ENCODE measurements at places on chromosomes 13 and 19.

- DNase-seq = peak; percentile 65
Measured at GRCh38 chr13:24228852-24229458, 68.4 kb downstream of the SPATA13 start.

DNA sequence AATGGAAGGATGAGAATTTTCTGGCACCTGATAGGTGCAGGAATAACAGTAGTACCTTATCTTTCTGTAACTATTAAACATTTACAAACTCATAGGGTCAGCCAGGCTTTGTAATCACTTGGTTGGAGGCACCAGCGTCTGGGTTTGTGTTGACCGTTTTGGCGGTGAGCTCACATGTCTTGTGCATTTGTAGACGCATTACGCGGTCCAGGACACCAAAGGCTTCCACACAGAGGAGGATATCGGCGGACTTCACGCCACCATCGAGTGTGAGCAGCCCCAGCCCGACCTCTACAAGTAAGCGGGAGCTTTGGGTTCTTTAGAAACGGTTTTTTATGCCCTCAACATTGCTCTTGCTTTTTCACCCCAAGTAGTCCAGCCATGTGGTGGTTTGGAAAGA lies 129.3 kb downstream of the ATP11A start:
- no peak for DNase-seq

DNA sequence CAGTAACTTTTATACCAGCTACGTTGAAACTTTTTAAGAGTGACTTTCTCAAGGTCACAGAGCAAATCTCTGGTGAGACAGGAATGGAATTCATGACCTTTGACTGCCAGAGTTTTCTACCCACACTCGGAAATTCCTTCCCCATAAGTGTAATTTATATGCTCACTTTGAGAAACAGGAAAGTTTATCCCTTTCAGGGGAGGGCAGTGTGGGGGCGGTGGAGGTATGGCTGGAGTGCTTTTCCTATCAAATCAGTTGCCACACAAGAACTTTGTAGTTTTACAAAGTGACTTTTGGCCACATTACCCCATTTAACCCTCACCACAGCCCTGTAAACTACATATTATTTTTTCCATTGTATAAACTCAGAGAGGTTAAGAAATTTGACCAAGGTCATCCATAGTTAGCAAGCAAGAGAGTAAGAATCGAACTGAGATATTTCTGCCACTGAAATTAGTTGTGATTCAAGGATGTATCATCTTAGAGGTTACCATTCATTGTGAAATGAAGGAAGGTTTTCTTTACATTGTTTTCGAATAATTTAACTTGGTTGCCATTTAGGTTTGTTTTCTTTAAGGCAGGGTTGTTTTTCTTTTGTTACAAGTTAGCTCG lies 5.9 kb downstream of the KLF12 start:
- DNase-seq = no peak

GRCh38 chr13:109892101-109892500 lies 105.7 kb upstream of the IRS2 start:
- DNase-seq = no peak

DNA sequence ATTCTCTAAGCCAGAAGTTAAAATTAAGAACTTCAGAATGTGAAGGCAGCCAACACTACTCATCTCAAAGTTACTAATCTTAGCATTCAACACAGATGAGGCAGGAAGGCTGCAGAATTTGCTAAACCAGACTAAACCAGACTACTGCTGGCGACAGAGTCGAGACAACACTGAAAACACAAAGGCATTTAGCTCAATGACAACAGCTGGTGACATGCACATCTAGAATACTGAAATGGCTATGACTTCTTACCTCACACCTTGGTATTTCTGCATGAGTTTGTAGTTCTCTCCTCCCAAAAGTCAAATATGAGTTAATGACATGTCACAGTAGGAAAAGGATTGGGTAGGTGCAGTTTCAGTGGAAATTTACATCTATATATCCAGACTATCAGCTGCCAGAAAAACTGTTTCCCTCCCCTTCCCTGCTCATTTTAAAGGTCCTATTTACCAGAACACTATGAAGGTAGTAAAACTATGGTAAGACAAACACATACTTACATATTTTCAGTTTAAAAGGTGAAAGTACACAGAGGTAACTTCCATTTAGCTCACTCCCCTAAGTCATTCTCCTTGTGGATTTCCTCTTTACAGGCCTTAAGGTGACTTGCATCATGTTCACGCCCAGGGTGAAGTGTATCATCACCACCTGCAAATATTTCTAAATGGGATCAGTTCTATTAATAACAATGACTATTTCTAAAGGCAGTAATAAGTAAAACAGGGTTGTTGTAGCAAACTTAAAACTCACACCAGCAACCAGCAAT lies 21.4 kb downstream of the FOXO1 start:
- DNase-seq = no peak

GRCh38 chr19:3970313-3970807 lies 539 bp downstream of the DAPK3 start:
- no peak for DNase-seq

DNA sequence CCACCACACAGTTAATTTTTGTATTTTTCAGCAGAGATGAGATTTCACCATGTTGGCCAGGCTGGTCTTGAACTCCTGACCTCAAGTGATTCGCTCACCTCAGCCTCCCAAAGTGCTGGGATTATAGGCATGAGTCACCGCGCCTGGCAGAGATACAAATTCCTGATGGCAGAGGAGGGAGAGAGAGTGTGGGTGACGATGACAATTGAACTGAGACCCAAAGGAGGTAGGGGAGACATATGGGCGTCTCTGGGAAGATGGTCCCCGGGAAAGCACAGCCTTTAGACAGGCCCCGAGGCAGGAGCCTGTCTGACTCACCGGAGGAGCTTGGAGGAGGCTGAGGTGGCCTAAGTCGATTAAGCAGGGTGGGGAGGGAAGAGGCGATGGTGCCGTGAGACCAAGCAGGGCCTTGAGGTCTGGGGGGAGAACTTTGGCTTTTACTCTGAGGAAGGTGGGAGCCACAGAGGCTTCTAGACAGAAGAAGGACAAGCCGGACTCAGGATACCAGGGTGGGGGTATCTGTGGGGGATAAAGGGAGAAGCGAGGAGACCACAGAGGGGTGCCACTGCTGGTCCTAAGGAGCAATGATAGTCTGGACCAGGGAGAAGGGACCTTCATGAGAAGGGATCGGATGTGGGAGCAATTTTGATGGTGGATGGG lies 38.2 kb downstream of the ARRDC2 start:
- DNase-seq = no peak

GRCh38 chr13:102877303-102877702 lies 31.5 kb downstream of the ERCC5 start:
- no peak for DNase-seq

DNA sequence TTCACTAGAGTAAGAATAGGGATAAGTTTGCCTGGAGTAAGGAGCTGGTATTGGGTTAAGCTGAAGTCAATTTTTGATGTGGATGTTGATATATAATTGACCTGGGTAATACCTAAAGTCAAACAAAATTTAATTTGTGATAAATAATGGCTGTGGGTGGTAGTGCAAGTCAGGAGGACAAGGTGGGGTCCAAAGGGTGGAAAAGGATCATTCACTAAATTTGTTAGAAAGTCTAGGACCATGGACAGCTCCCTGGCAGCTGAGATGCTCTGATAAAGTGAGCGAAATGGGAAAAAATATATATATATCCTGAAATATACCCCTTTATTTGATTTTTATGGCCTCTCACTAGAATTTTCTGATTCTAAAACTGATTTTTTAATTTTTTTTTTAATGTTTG lies 463.5 kb downstream of the GPC6 start:
- DNase-seq = peak; percentile 19

GRCh38 chr19:58182577-58182988 lies 278 bp upstream of the ZNF274 start:
- DNase-seq = no peak

DNA sequence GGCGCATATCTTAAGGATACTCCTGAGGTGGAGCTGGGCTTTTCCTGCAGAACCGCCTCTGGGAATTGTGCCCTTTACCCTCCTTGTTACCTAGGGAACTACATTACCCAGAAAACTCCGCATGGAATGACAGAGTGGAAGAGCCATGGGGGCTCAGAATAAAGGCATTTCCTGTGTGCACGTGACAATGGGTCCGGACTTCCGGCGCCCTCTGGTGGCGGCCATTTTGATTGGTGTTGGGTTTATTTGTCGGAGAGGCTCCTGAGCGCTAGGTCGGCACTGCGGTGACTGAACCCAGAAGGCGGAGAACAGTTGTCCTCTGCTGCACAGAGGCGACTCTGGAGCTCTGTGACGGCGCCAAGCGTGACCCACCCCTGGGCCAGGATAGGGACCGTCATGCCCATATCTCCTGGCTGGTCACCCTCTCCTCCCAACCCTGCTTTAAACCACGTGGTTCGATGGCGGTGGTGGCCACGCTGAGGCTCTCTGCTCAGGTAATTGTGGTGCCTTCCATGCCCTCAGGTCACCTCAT lies at the start of gene ZNF587B:
ZNF587B (plus strand) TSS at position 229 of the 532 bp plus-strand sequence; CDS start at position 459, 230 bp downstream.
- peak; percentile 44 for DNase-seq

- no peak for DNase-seq
Measured at GRCh38 chr19:5334824-5335500, 5.7 kb downstream of the PTPRS start.

DNA sequence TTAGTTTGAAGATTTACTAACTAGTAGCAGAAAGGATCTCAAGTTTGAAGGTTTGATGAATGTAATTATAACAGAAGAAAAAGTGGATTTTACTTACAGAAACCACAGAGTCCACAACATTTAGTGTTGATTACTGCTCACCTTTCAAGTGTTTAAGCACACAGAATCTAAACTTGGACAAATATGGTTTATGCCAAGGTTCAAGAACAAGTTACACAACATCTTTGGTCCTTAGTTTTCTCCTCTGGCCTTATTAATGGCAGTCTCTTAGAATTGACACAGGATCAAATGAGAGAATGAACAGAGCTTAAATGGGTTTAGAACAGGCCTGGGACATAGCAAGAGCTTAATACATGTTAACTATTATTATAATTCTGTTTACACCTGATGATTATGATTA lies 133.0 kb downstream of the RBM26 start:
- DNase-seq = no peak

DNA sequence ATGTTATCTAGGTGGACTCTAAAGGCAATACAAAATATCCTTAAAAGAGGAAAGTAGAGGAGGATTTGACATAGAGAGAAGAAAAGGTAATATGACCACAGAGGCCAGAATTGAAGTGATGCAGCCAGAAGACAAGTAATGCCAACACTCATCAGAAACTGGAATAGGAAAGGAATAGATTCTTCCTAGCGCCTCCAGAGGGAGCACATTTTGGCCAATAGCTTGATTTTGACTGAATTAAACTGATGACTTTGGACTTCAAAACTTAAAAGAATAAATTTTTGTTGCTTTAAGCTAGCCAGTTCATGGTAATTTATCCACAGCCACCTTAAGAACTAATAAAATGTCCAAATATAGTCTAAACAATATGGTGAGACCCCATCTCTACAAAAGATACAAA lies 1921.9 kb downstream of the OLFM4 start:
- no peak for DNase-seq

DNA sequence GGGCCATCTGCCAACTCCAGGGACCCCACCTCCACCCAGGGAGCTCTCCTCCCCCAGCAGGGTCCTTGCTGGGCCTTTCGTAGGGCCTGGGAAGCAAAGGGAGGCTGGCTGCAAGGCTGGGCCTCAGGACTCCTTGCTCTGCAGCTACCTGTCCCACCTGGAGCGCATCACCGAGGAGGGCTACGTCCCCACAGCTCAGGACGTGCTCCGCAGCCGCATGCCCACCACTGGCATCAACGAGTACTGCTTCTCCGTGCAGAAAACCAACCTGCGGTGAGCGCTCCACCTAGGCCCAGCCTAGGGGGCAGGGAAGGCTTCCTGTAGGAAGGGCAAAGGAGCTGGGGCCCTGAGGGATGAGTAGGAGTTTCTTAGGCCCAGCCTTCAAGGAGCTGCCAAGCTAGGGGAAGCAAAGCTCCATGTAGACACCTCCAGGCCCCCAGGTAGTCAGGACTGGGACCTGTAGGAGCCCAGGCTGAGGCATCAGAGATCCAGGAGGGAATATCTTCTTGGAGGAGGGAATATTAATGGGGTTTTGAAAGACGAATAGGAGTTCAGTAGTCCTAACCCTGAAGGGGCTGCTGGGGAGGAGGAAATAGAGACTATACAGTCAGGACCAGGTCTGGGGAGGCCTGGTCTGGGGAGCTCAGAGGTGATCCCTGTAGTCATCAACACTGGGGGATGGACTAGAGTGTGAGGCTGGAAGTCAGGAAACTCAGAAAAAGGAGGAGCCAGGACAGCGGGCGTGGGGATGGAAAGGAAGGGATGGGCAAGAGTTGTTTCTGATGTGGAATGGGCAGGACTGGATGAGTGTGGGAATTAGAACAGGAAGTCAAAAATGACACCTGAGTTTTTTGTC lies 16.0 kb downstream of the GNA15 start:
- no peak for DNase-seq

GRCh38 chr19:11247391-11247790 lies 8.0 kb downstream of the ANGPTL8 start:
- no peak for DNase-seq

GRCh38 chr13:32135655-32136054 lies 104.1 kb downstream of the FRY start:
- no peak for DNase-seq

DNA sequence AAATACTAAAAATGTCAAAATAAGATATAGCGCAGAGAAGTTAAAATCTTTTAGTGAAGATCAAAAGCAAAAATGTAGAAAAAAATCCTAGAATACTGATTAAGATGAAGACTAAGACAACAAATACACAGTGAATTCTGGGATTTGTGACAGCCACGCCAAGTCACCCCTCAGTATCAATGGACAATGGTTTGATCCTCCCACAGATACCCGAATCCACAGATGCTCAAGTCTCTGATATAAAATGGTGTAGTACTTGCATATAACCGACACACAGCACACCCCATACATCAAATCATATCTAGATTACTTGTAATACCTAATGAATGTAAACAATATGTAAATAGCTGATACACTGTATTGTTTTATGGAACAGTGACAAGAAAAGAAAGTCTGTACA lies 5.9 kb downstream of the MIPEP start:
- no peak for DNase-seq

DNA sequence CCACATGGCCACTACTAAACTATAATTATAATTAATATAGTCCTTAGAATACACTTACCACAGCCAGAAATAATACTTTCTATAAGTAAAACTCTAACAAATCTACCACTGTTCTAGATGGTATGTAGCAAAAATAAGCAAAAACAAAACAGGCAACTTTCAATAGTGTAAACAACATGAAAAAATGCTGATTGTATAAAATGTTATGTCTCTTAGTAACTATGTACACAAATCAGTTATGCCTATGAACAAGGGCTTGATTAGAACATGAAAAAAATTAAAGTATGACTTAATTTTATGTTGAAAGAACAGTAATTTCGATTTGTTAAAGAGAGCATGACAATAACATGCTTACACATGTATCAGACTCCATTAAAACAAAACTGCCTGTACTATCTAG lies 60.7 kb downstream of the LATS2 start:
- DNase-seq = no peak

- DNase-seq = no peak
Measured at GRCh38 chr19:5321851-5322681, 18.5 kb downstream of the PTPRS start.

DNA sequence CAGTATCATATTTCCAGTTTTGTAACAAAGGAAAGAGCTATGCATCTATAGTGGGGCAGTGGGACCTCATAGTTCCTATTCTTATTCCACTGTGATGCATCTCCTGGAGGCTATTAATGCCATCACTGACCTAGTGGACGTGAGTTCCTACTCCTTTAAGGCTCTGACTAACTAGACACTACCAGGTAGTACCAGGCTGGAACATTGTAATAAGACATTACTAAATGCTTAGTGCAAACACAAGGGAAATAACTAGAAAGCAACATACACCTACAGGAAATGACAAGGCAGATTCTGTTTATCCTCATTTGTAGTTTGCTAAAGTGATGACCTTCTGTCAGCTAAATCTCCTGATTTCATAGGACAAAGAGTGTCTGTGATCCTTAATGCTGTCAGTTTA lies 192.5 kb downstream of the POSTN start:
- no peak for DNase-seq

Measured in astrocyte of the cerebellum (primary cell).